CD4-positive, alpha-beta T cell (primary cell): ENCODE measurements at places on chromosomes 5 and 9.
A peak's percentile ranks its signal among the peaks of the same experiment; 100 is the strongest.

- DNase-seq: no peak
Observed at GRCh38 chr9:37236822-37237221, 116.4 kb downstream of the ZCCHC7 start.

DNA sequence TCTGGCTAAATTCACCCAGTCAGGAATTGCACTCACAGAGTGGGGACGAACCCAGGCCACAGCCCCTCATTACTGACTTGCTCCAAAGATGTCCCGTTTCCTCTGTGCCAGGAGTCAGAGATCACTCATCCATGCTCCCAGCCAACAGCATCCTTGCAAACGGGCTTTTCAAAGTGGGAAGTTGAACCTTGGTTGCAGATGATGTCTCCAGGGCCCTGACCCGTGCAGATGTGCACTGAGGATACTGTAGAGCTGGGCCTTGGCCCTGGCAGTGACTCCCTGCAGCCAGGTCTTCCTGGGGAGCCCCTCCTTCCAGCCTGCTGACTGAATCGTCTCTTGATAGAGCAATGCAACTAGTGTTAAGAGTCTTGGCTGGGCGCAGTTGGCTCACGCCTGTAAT, 22.3 kb downstream of the TCF7 start:
- DNase-seq: no peak

GRCh38 chr5:74643111-74643562, 2.6 kb upstream of the ENC1 start:
- peak; percentile 49 for DNase-seq

DNA sequence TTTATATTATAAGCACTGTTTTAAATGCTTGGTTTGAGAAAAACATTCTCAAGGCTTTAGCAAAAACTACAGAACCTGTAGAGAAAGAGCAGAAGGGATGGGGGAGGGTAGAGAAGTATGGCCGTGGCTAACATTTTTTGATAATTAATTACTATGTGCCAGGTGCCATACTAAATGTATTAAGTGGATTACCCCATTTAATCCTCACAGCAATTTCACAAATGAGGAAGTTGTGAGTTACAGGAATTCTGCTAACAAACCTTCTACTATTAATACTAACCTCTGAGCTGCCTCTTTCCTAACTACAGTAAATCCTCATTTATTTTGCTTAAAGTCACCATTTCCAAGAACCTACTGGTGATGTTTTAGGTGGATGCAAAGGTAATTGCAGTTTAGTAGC, 157.9 kb downstream of the RNF180 start:
- DNase-seq: no peak

DNA sequence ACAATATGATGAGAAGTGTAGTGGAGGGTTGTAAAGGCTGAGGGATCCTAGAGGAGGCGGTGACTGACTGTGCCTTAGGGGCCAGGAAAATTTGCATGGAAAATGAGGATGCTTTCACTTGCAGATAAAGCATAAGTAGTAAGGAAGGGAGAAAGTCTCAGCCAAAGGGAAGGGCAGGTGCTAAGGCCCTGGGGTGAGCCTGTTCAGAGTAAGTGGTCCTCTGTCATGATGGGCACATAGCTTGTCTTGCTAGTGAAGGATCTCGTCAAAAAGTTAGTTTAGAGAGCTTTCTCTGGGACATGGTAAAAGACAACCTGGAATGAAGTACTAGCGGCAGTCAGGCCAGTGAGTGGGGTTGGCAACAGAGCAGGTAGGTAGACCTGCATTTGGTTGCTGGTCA, 75.4 kb upstream of the CPLX2 start:
- DNase-seq: no peak

GRCh38 chr5:151086905-151087360, 6.1 kb upstream of the TNIP1 start:
- peak; percentile 40 for DNase-seq

- no peak for DNase-seq
Observed at GRCh38 chr5:96113170-96113939, 151.7 kb upstream of the ELL2 start.

DNA sequence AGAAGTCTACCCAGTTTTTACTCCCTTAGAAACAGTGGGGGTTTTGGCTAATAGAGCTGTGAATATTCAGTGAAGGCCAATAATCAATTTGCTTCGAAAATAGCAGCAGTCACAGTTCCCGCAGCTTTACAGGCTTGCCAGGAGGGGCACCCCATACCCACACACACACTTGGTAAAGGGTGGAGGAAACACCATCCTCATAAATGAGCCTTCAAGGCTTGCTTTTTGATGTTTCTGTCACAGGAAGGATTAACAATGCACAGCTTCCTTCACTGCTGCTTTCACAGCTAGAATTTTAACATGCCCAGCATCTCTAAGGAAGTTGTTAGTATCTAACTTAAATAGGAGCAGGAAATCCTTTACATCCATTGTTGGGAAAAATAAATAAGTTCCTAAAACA, 1247.5 kb upstream of the C9orf72 start:
- no peak for DNase-seq

DNA sequence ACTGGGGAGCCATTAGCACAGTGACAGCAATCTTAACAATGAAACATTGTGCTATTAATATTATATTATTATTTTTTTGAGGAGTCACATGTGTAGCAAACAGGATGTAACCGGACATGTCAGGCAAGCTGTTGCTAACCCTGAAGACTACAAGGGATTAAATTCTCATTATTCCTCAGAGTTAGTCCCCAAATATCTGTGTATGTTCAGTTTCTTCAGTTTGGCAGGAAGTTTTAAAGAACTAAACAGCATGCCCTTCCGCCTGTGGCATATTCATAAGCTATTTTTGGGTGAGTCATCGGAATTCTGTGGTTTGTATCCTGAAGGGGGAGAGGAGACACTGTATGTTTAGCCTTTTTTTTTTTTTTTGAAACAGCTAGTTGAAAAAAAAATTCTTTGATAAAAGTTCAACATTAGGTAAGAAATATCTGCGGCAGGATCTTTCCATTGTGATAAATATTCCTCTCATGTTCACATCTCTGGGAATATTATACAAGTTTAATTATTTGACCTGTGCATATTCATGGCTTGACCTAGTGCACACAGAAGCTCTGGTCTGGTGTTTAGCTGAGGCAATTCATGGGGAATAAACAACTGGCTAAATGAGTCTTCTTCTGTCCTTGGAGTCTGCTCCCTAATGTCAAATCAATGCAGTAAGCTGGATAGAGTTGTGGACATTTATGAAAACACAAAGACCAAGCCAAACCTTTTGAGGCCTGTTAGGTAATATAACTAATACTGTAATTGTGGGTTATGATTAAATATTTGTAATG, 202.7 kb upstream of the CDKN2B start:
- DNase-seq: no peak

DNA sequence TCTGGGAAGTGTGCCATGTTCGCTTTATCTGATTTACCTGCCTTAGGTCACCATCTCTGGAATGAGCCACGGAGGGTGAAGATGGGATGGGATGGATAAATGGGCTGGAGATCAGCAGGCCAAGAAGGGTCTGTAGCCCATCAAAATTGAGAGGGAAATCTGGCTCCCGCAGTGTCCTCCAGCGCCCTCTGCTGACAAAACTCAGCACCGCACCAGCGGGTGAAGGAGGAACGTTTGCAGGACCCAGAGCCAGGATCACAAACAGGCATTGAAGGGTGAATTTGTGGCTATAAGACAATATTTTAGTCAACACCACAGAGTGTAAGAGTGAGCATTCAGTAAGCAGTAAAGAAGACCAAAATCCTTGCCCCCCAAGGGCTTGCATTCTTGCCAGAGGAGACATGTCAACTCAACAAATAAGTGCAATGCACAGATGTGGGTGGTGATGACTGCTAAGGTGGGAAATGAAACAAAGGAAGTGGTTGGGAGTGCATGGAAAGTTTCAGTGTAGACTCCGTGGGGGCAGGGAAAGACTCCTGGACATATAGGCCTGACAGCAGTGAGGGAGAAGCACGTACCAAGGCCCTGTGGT, 124.4 kb downstream of the TENT4A start:
- no peak for DNase-seq

- DNase-seq: no peak
Observed at GRCh38 chr9:98318834-98319478, 63.5 kb upstream of the TBC1D2 start.

DNA sequence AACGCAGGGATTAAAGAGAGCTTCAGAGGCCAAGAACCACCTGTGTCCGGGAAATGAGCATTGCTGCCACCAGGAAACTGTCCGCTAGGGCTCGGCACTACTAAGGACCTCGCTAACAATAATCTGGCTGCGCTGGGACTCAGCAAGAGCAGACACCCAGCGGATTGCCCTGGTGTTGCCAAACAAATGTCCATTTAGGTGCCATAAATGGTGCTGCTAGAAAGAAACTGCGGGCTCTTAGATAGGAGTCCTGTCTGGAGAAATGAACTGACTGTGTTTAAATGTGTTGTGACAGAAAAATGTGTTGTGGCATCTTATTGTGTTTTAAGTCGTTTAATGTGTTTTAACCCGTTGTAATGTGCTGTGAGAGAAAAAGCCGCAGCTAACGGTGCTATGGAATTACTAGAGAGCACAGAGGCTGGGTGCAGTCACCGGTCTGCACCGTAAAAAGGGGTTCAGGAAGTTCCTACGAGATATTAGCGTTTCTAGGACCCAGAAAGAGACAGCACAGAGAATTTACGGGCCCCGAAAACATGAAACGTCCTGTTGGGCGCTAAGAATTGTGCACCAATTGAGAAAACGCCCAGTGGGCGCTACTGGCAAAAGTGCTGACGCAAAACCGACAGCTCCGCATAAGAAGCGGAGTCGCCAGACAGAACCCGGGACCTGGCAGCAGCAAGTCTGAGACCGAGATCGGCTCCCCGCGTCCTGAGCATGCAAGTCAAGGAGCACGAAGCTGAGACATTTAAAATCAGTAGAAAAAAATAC, 90.6 kb downstream of the ANXA2R start:
- peak; percentile 64 for DNase-seq

GRCh38 chr5:18802336-18802735, 1168.1 kb downstream of the TAF11L14 start:
- no peak for DNase-seq

DNA sequence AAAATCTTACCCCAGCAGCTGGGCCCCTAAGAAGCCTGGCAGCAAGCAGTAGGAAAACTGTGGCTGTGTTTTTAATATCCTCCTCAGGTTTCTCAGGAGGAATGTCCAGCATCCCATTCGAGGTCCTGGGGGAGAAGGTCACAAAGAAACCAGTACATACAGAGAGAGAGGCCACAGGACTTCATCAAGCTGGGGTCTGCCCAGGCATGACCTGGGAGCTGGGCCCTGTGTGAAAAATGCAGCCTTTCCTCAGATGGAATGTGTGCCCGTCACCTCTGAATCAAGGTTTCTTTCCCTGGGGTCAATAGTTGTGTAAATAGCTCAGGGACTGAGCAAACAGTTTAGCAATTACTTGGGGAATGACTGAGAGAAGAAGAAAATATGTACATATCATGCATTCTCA, 33.9 kb upstream of the RAD23B start:
- DNase-seq: no peak

GRCh38 chr5:24226479-24226878, 418.3 kb downstream of the CDH10 start:
- no peak for DNase-seq

DNA sequence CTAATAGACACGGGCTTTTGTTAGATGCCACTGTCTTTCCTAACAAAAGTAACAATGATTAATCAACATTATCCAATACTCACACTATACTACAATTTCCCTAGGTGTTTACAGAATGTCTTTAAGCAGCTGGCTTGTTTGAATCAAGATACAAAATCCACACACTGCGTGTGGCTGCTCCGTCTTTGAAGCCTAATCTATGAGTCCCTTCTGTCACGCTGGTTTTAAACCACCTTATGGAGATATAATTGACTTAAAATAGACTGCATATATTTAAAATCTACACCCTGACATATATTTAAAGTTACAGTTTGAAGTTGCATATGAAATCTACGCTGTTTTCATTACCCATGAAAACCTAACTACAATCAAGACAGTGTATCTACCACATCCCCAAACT, 73.9 kb upstream of the TBC1D9B start:
- no peak for DNase-seq

GRCh38 chr5:165837286-165837685, 2331.9 kb downstream of the MAT2B start:
- no peak for DNase-seq

DNA sequence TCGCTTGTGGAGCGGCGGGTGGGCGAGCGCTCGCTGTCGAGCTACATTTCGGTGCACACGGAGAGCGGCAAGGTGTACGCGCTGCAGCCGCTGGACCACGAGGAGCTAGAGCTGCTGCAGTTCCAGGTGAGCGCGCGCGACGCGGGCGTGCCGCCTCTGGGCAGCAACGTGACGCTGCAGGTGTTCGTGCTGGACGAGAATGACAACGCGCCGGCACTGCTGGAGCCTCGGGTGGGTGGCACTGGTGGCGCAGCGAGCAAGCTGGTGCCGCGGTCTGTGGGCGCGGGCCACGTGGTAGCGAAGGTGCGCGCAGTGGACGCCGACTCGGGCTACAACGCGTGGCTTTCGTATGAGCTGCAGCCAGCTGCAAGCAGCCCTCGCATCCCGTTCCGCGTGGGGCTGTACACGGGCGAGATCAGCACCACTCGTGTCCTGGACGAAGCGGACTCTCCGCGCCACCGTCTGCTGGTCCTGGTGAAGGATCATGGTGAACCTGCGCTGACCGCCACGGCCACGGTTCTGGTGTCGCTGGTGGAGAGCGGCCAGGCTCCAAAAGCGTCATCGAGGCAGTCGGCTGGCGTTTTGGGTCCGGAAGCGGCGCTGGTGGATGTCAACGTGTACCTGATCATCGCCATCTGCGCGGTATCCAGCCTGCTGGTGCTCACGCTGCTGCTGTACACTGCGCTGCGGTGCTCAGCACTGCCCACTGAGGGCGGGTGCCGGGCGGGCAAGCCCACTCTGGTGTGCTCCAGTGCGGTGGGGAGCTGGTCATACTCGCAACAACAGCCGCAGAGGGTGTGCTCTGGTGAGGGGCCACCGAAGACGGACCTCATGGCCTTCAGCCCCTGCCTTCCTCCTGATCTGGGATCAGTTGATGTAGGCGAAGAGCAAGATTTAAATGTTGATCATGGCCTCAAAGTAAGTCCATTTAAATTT, 2.1 kb downstream of the PCDHA8 start:
- DNase-seq: no peak

DNA sequence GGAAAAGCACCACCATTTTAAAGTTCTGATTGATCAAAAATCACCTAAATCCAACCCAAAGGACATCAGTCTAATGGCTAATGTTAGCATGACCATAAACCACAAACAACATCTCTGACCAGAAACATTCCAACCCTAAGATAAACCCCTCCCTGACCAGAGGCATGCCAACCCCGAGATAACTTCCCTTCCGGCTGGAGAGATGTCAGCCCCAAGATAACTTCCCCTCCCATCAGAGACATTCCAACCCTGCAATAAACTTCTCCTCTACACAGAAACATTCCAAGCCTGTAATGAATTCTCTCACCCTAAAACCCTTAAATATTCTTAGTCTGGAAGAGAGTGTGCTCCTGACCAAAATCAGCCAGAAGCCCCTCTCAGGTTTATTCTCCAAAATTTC, 364.3 kb downstream of the KCNN2 start:
- DNase-seq: no peak
